Skeletal muscle cell (primary cell): ENCODE measurements at places on chromosomes 16 and 17.

GRCh38 chr16:68263559-68264127 lies 683 bp upstream of the SLC7A6 start:
- no peak for DNase-seq

DNA sequence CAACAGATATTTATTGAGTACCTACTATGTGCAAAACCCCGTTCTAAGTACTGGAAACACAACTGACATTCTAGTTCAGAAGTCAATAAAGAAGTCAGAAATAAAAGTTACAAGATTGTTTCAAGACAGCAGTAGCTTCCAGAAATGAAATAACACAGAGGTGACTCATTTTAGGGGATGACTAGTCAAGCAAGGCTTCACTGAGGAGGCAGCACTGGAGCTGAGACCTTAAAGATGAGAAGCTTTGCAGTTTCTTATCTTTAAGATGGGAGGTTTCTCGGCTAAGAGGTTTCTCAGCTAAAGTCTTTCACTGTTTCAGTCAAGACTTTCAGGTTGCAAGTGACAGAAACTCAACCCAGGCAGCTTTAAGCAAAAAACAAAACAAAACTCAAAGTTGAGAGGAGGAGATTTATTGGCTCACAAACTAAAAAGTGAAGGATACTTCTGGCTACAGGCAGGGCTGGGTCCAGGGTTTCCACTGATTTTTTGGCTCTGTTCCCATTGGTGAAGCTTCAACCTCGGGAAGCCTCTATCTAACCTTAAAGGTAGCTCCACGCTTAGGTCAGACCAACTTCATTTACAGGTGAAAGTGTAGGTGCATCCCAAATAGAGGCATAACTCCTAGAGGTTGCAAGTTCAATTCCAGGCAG lies 7.4 kb upstream of the MMP2 start:
- DNase-seq: peak; percentile 57

DNA sequence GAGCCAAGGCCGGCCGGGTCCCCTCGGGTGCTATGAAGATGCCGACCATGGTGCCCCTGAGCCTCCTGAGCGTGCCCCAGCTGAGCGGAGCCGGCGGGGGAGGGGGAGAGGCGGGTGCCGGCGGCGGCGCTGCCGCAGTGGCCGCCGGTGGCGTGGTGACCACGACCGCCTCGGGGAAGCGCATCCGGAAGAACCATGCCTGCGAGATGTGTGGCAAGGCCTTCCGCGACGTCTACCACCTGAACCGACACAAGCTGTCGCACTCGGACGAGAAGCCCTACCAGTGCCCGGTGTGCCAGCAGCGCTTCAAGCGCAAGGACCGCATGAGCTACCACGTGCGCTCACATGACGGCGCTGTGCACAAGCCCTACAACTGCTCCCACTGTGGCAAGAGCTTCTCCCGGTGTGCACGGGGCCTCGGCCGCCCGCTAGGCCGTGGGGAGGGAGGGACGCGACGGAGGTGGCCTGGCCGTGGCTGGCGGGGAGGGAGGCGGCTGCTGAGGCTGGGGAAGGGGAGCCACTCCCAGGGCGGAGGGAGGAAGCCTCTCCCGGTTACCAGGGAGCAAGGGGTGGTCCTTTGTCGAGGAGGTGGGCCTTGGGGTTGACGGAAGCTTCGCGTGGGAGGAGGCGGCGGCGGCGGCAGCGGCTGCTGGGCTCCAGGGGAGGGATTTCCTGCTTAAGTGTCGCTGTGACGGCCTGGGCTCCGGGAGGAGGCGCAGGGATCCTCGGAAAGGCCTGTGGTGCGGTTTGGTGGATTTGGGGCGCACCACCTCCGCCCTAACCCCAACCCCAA lies 1.3 kb downstream of the MAZ start:
- DNase-seq: peak; percentile 79

DNA sequence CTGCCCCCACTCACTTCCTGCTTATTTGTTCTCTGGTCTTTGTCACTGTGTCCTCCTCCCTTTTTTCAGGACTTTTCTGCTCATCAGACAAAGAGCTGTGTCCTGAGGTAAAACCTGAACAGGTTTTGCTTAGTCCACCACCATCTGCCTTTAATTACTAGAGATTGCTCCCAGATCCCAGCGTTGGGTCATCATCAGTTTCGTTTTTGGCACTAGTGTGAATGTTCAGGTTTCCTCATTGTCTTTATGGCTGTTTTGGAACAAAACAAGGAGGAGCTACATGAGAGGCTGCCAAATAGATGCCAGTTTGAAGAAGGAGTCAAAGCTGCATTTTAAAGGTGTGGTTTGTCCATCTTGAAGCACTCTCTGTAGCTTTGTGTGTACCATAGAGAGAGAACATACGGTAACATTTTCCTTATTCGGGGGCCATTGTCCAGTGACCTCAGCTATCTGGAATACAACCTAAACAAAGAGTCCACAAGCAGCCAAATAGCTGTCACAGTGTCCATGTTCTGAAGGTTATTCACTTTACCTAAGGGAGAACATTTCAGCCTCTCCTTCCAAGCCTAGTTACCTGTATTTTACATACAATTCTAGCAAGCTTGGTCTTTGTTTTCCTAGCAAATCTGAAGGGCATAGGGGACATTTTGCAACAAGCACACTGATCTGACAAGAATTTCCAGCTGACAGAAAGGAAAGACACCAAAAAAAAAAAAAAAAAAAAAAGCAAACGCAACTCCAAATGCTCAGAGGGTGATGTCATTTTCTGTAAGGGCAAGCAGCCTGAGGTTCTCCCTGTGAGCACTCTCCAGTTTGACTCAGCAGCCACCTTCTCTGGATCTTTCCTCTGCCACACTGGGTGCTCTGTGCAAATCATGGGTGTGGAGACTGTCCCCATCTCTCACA lies 196.1 kb downstream of the NTN1 start:
- no peak for DNase-seq

DNA sequence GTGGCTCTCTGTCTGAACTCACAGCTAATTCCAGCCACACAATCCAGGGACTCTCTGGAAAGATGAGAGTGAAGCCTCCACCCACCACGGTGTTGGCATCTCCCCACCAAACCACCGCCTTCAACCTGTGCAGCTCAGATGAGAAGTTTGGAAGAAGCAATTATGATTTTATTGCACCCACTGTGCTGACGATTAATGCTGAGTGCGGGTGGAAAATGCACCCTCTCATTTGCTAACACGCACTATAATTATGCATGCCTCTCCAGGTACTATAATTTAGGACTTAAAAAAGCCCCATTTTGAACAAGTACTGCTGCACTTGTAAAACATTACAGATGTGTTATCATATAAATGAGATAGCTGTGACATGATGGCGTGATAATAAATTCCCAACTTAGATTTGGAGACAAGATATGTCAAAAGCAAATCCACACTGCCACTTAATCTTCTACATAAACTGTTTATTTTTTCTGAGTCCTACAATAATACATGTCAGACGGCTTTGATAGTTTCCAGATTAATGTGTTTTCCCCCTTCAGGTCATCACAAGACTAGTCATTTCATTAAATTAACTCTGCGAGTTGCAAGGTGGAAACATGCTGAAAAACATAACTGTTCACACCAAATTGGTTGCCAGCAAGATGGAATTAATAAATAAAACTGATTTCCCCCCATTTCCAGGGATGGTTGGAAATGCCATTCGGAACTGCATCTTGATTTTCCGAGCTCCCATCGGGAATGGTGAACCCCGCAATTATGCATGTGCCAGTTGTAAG lies 466.5 kb upstream of the MAF start:
- DNase-seq: no peak

GRCh38 chr16:27332105-27332504 lies 18.3 kb downstream of the IL4R start:
- no peak for DNase-seq
